ENCODE measurements at places on chromosomes 5 and 9.

GRCh38 chr5:127650649-127651048 lies 1.8 kb downstream of the CTXN3 start:
- DNase-seq = no peak

DNA sequence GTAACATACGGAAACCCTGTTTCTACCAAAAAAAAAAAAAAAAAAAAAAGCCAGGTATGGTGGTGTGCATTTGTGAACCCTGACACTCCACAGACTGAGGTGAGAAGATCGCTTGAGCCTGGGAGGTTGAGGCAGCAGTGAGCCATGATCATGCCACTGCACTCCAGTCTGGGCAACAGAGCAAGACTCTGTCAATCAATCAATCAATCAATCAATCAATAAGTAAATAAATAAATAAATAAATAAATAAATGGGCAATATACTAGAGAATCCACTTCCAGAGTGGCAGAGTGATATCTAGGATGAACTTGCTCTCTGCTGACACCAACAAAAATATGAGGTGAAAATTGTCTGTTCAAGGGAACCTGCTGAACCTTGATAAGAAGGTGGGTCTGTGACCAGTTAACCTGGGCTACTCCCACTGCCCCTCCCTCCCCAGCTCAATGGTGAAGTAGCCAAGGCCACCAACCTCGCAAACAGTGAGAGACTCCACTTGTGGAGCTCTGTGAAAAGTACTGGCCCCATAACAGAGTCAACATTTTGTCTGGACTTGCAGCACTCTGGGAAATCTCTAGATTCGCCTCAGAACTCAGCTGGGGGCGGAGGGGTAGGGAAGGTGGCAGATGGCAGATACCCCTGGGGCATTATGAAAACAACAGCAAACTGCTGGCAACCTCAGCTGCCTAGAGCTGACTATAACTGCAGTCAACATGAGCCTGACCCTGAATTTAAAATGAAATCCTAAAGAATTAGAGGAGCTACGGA lies 163.7 kb downstream of the ROR2 start:
- DNase-seq = no peak

DNA sequence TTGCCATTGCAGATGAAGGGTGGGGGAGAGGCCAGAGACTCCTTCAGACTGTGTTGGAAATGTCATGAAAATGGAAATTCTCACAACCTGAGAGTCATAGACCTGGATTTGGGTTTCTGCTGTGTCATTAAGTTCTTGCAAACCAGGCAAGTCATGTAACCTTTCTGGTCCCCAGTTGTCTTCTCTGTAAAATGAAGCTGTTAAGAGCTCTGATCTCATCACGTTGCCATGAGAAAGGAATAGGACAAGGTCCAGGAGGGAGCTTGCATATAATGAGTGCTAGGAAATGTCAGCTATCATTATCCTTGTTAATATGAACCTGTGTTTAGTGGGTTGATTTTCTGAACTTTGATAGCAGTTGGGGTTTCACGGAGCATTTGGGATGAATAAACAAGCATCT lies 59.1 kb downstream of the FGF1 start:
- no peak for DNase-seq

- no peak for DNase-seq
These were observed 2.4 kb downstream of the SURF6 start for GRCh38 chr9:133333566-133333965.

GRCh38 chr5:119411361-119412278 lies 40.7 kb upstream of the HSD17B4 start:
- peak; percentile 83 for DNase-seq

- no peak for DNase-seq
These were observed 247.8 kb downstream of the DIRAS2 start for GRCh38 chr9:90394871-90395270.

GRCh38 chr9:96383165-96383942 lies at the start of gene SLC35D2:
SLC35D2 (minus strand) TSS chr9:96383711; CDS start chr9:96383634, 77 bp downstream.
- DNase-seq = peak; percentile 14

DNA sequence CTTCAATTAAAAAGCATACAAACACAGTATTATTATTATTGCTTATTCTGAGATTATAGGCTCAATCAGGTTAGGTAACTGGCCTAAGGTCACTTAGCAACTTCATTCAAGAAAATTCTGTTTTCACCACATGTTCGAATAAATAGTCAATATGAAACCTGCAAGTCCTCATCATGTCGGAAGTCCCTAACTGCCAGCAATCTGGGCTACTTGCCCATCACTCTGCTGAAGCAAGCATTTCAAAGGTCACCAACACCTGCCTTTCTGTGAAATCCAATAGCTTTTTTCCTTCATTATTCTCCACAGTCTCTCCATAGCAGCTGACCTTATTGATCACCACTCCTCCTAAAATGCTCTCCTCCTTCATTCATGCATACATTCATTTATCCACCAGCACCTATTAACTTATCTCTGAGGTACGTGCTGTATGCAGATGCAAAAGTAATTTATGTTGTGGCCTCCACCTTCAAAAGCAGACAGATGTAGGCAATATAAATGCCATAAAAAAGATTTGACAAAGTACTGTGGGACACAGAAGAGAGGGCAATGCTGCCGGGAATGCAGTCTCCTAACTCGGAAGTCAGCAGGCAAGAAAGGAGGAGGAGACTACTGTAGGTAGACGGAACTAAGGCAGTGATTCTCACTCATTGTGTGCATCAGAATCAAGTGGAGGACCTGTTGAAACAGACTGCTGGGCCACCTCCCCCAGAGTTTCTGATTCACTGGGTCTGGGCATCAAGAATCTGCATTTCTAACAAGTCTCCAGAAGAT lies 310.9 kb downstream of the BNC2 start:
- no peak for DNase-seq

DNA sequence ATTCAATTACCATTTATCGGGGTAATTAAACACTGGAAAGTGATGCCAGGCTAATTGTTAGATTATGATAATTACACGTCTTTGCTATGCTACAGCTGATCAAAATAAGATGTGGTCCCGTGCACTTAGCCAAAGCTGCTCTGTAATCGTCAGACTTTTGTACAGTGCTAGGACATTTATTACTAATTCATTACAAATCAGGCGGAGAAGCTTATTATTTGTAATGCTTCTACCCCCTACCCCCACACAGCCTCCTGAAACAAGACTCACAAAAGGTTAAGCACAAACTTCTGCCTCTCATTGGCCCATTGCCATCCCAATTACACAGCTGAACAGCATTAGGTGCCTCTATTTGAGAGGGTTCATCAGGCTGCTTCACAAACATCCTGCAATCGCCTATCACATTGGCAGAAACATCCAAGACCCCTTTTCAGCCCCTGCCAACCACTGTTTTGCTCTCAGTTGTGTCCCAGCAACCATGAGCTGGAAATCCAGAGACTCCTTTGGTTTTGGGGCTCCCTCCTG lies 232.7 kb downstream of the EFNA5 start:
- no peak for DNase-seq

DNA sequence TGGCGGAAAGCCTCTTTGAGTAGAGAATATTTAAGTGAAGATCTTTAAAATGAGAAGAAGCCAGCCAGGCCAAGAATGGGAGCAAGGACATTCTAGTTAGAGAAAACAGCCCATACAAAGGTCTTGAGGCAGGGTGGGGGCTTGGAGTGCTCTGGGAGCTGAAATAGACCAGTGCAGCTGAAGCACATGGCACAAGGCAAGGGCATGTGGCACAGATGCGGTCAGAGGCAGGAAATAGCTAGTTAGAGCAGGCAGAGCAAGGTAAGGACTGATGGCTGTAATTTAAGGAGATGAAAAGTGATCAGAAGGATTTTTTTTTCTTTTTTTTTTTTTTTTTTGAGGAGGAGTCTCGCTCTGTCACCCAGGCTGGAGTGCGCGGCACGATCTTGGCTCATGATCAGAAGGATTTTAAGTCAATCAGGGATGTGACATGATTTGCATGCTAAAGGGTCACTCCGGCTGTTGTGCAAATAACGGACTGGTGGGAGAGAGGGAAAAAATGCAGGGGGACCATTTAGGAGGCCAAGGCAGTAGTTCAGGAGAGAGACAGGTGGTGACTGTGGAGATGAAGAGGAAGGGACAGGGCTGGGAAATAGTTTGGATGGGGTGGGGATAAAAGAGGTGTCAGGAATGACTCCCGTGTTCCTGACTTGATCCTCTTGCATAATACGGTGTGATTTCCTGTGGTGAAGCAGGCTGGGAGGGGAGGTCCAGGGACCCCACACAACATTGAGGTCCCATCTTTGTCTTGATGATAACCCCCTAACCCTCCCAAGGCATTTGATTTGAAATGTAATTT lies 207.6 kb downstream of the HSPA4 start:
- DNase-seq = no peak

- DNase-seq = no peak
These were observed 15.9 kb downstream of the RFX3 start for GRCh38 chr9:3509926-3510325.

- no peak for DNase-seq
These were observed 2.7 kb downstream of the IL31RA start for GRCh38 chr5:55853818-55854217.

DNA sequence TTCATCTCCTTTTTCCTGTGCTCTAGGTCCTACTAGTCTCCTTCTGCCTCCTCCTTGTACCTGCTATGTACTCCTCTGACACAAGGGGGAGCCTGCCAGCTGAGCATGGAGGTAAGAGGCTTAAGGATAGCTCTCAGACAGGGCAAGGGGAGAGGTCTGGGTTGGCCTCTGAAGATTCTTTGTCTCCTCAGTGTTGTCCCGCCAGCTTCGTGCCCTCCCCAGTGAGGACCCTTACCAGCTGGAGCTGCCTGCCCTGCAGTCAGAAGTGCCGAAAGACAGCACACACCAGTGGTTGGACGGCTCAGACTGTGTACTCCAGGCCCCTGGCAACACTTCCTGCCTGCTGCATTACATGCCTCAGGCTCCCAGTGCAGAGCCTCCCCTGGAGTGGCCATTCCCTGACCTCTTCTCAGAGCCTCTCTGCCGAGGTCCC lies 3.8 kb downstream of the CREB3 start:
- peak; percentile 79 for DNase-seq

- DNase-seq = no peak
These were observed 119.7 kb upstream of the SPATA31C2 start for GRCh38 chr9:88258024-88258423.

DNA sequence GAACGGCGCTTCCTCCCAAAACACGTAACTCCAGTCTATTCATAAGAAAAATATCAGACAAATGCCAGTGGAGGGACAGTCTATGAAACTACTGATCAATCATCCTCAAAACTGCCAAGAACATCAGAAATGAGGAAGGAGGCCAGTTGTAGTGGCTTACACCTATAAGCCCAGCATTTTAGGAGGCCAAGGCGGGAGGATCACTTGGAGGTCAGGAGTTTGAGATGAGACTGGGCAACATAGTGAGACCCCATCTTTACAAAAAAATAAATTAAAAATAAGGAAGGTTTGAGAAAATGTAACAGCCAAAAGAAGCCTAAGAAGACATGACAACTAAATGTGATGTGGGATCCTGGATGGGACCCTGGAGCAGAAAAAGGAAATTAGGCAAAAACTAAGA lies 58.9 kb upstream of the MIER3 start:
- DNase-seq = no peak

DNA sequence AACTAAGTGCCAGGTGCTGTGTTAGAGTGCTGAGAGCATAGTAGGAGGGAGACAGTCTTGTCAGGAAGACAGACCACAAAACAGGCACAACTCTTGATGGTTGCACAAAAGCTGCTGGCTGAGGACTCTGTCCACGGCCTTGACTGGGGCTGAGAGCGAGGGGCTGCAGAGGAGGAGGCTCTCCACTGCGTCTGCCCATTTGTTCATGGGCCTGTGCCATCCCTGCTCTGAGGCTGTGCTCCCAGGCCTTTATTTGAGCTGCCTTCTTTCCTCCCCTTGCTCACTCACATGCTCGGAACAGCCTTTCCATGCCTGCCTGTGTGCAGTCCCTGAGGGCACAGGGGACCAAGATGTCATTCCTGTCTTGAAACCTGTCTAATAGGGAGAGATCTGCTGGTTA lies 147.8 kb downstream of the CACNA1B start:
- DNase-seq = no peak

- peak; percentile 85 for DNase-seq
These were observed 4.9 kb upstream of the TRAF1 start for GRCh38 chr9:120931231-120932085.

- DNase-seq = peak; percentile 24
These were observed 61.4 kb downstream of the UGCG start for GRCh38 chr9:111957856-111958631.

DNA sequence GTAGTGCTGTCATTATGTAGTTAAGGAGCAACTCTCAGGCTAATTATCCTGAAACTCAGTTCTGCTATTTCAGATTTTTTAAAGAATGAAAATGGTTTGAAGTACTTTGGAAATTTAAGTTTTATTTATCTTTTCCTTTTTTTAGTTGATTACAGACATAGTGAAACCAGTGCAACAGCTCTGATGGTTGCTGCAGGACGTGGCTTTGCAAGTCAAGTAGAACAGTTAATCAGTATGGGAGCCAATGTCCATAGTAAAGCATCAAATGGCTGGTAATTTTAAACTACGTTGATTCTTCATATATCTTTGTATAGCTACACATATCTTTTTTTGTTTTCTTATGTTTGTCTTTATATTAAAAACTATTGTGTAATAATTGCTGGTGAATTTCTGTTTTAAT lies 34.9 kb downstream of the YTHDC2 start:
- DNase-seq = no peak

GRCh38 chr5:67160985-67161384 lies 35.6 kb downstream of the CD180 start:
- DNase-seq = peak; percentile 88

GRCh38 chr5:153537207-153537606 lies 46.7 kb downstream of the GRIA1 start:
- DNase-seq = no peak

GRCh38 chr5:31412324-31412723 lies 119.6 kb downstream of the DROSHA start:
- DNase-seq = no peak
